AG10803 (cell line): ENCODE measurements at places on chromosomes 1 and 21.
A peak's percentile ranks its signal among the peaks of the same experiment; 100 is the strongest.

DNA sequence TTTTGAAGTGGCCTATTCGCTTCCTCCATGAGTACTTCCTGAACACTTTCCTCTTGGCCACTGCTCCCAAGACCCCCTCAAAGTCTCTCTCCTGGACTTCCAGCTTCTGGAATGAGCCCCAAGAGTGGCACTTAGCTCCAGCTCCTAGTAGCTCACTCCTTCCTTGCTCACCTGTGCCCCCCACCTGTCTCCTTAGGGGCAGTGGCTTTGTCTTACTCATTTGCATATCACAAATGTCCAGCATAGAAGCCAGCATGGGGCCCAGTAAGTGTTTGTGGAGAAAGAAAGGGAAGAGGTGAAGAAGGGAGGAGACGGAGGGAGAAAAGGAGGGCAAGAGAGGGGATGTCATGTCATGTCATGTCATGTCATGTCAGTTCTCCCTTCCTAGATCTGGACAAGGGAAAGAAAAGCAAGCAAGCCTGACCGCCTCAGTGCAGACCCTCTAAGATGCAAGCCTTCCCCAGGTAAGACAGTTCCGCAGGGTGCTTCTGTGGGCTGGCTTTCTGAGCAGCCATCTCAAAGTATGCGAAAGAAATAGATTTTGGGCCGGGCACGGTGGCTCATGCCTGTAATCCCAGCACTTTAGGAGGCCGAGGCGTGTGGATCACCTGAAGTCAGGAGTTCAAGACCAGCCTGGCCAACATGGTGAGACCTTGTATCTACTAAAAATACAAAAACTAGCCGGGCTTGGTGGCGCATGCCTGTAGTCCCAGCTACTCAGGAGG is 6.9 kb upstream of the MX1 start:
- no peak for DNase-seq

DNA sequence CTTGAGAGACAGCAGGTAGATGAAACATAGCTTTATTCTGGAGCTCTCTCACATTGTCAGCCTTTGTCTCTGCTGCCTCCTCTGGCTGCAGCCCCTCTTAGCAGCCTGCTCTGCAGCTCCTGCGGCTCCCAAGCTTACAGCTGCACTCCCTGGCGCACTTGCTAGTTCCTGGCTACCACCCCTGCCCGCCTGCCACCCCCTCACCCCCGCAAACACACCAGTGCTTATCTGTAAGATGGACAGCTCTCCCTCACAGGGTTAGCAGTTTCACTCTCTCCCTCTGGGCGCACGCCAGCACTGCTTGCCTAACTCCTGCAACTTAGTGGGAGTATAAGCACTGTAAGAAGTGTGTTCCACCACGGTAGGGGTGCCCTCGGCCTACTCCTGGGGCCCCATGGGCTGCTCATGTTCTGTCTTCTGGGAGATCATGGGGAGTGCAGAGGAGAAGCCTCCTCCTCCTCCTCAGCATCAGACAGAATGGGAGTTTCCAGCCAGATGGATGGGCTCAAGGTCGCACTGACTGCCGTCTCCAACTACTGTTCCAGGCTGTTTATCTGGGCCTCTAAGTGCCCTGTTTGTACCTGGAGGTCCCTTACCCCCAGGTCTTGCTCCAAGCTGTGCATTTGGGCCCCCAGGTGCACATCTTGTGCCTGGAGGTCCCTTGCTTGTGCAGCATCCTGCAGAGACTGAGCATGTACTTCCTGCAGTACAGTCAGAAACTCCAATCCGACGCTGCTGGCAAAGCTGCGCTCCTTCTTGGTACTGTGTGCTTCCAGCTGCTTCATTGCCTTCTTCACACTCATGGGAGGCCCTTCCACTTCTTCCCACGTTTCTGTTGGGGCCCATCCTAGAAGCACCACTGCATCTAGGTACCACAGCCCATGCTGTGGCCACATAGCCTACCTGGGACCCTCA is 1388.1 kb downstream of the AMY1C start:
- no peak for DNase-seq

DNA sequence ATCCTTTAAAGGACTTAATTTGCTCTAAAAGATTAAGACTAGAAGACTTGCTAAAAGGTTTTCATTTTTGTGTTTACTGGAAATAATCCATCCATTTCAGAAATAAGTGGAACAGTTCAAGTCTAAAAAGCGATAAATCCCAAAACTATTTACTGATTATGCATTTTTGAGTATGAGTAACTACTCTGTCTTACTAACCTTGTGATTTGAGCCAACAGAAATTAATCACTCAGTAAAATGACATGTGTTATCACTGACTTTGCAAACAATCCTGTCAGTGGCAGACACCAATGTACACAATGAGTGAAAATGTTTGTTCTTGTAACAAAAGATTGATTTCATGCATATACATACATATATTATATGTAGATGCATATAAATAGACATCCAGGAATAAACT is 218.0 kb downstream of the DENND1B start:
- peak; percentile 7 for DNase-seq

DNA sequence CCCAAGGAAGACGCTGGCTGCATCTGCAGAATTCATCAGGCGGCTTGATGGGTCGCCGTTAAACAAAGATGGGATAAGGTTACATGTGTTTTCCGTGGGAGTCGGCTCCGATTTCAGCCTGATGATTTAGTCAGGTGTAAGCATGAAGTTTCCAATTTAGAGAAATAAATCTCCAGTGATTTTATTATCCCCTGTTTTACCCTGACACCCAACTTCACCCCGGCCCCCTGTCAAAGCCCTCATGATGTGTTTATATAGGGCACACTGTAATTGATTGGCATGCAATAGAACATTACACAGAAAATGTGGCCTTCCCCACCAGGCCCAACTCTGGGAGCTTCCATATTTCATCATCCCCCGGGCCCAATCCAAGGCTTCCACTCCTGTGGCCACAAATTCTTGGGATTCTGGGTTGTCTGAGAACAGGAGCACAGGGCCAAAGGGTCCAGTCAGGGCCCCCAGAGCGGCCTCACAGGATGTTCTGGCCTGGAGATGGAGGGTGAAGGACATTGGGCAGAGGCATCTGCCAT is 72.5 kb downstream of the FOXD2 start:
- DNase-seq: no peak

GRCh38 chr1:75811211-75811981 is 14.7 kb downstream of the MSH4 start:
- peak; percentile 7 for DNase-seq

GRCh38 chr1:84613026-84613425 is 38.8 kb upstream of the CTBS start:
- peak; percentile 52 for DNase-seq

DNA sequence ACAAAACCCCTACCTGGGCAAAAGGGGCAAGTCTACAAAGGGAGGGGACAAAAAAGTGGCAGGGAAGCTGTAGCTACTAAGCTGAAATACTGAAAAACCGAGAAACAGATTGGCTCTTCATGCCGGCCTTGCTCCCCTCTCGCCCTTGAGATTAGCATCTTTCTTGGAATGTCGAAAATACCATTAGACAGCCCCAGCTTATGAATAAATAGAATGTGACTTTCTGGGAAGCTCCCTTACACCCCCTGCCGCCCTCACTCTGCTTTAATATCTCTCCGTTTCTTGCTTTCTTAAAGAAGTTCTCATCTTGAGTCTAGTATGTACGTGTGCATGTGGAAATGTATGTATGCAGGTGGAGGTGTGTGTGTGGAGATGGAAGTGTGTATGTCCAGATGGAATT is 14.1 kb downstream of the TRAF3IP3 start:
- DNase-seq: no peak

GRCh38 chr1:32332290-32333079 is 3.5 kb downstream of the MARCKSL1 start:
- no peak for DNase-seq

GRCh38 chr1:3297756-3298155 is 156.7 kb upstream of the ARHGEF16 start:
- DNase-seq: no peak

GRCh38 chr1:46204406-46204742 is 1.2 kb downstream of the LURAP1 start:
- no peak for DNase-seq

DNA sequence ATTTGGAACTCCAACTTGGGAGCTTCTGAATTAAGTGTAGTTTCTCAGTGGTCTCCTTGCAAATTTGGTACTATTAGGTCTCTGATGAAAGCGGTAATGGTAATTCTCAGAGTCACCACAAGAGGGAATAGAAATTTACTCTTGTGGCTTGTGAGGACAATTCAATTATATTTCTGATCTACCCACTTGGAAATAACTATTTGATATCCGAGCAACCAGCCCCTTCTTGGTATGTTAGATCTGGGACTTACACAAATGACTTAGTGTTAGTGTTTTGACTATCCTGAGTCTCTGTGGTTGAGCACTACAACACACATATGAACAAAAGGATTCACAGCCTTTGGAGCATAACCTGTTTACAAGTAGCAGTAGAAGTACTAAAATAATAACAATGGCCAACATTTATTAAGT is 68.1 kb downstream of the RPS6KA1 start:
- peak; percentile 61 for DNase-seq

DNA sequence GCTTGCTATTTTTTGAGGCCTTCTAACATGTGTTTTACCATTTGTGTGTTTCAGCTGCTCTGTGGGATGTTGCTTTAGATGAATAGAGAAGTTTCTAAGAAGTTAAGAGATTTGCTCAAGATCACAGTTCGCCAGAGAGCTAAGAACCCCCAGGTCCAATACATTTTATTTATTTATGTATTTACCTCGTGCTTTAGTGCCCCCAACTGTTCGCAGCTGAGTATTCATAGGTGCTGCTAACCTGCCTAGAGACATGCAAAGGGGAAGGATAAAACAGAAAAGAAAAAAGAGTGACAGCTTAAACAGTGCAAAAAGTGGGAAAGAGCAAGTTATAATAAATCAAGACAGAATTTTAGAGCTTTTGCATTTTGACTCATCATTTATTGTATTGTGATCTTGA is 31.1 kb downstream of the NFYC start:
- DNase-seq: no peak

- DNase-seq: no peak
These were observed 186.0 kb downstream of the LEPR start for GRCh38 chr1:65606426-65606825.

- no peak for DNase-seq
These were observed 14.0 kb downstream of the PRR9 start for GRCh38 chr1:153231363-153231762.

GRCh38 chr1:84995484-84996334 is 1.2 kb downstream of the MCOLN2 start:
- no peak for DNase-seq

- DNase-seq: peak; percentile 88
These were observed 21.4 kb downstream of the SLC2A7 start for GRCh38 chr1:9004700-9005394.

GRCh38 chr1:27958513-27958912 is 1.3 kb upstream of the XKR8 start:
- no peak for DNase-seq

DNA sequence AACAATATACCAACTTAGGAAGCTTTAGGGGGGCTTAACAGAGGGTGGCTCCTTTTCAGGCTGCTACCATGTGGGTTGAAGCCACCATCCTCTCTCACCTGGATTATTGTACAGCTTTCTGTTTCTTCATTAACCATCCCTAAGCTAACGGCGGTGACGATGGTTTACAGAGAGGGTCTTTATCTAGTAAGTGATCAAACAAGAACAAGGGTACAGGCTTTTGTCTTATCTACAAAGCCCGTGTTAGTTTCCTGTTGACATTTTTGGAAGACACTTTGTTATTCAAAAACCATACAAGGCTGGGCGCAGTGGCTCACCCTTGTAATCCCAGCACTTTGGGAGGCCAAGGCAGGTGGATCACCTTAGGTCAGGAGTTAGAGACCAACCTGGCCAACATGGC is 20.4 kb downstream of the SLC25A33 start:
- no peak for DNase-seq

DNA sequence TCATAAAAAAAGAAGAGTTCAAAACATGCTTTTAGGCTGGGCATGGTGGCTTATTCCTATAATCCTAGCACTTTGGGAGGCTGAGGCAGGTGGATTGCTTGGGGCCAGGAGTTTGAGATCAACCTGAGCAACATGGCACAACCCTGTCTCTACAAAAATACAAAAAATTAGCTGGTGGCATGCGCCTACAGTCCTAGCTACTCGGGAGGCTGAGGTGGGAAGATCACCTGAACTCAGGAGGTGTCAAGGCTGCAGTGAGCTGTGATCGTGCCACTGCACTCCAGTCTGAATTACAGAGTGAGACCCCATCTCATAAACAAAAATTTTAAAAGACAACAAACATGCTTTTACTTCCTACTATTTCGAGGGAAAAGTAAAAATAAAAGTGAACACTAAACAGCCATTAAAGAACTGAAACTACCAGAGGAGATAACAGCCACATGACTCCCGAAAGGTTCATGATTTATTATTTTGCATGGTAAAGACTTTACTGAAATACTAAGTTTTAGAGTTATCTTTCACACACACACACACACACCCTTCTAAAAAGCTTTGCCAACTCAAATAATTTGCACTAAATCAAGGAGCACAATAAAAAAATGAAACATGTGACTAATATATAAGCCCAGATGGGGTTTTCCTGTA is 48.1 kb downstream of the USP1 start:
- no peak for DNase-seq

DNA sequence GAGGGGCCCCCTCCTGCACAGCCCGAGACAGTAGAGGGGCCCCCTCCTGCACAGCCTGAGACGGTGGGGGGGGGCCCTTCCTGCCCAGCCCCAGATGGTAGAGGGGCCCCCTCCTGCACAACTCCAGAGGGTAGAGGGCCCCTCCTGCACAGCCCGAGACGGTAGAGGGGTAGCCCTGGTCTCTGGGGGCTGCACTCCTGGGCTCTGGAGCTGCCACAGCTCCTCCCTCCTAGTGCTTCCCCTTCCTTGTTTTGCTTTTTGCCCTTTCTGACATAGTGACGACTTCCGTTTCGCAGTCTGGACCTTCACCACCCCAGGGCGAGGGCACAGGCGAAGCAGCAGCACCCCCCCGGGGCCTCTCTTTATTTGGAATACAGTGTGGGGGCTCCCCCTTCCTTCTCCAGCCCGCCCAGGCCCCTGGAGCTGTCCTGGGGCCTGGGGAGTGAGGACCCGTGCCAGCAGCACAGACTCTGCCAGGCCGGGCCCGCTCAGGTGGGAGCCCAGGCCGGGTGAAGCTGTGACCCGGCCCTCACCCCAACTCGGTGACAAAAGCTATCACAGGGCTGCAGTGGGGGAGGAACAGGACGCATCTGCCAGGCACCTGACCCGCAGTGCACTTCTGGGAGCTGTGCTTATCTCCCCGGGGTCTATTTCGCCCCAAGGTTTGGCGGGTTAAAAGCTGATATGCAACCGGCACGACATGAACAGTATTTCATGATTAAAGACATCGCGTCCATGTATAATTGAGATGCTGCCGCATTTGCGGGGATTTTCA is 1.1 kb upstream of the PRXL2B start:
- peak; percentile 42 for DNase-seq

GRCh38 chr1:27517907-27518718 is 28.1 kb upstream of the WASF2 start:
- DNase-seq: no peak

DNA sequence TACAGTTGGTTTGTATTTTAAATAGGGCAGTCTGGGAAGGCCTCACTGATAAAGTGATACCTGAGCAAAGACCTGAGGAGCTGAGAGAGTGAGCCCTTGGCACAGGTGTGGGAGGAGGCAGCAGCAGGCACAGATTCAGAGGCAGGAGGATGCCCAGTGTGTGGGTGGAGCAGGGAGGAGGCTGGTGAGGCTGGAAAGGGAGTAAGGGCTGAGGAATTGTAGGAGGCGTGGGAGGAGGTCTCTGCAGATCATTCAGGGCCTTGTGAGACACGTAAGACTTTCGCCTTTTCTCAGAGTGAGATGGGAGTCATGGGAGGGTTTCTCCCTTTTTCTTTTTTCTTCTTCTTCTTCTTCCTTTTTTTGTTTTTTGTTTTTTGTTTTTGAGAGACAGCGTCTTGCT is 58.0 kb downstream of the RGL1 start:
- DNase-seq: no peak
